Chondrocyte (in vitro differentiated cells): ENCODE measurements at places on chromosomes 7 and 10. TPM values are rescaled to one million over a fixed set of nuclear protein-coding genes. Genes with fewer than 3 reads are reported as not detected.

GRCh38 chr10:93277360-93277759 lies 203.7 kb downstream of the CYP26A1 start:
- H3K27ac ChIP-seq = no peak overlapping the region
- H3K27me3 ChIP-seq = no peaks in the 10 kb centered on the region
- DNase-seq = no peak
- no peak overlapping the region for H3K4me3 ChIP-seq
- no peaks in the 10 kb centered on the region for H3K4me1 ChIP-seq

Gene MUC3A
- not detected in 3 replicates for total RNA-seq

DNA sequence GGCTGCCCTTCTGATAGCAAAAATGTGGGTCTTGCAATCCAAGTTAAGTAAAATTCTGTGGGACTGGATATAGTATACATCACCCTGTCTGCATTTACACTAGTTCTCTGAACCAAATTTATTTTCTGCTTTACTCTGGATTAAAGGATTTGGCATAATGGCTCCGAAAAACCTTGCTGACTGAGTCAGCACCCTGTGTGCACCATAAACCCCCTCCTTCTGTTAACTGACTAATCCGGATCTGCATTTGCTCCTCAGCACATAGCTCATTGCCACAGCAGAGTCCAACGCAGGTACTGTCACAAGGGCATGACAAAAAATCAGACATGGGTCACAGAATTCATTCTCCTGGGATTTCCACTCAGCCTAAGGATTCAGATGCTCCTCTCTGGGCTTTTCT lies 1.3 kb downstream of the OR2A5 start:
- no peak for DNase-seq
- no peak overlapping the region for H3K4me3 ChIP-seq

GRCh38 chr10:93408783-93409182 lies 73.4 kb downstream of the MYOF start:
- peaks cover 50% of the 10 kb centered on the region for H3K36me3 ChIP-seq

Gene PLEKHS1
- total RNA-seq = not detected in 3 replicates

GRCh38 chr7:45130910-45131309 lies 19.4 kb upstream of the TBRG4 start:
- no peak overlapping the region for H3K4me3 ChIP-seq
- H3K27ac ChIP-seq = no peak overlapping the region
- no peaks in the 10 kb centered on the region for H3K4me1 ChIP-seq
- no peaks in the 10 kb centered on the region for H3K27me3 ChIP-seq
- H3K36me3 ChIP-seq = no peaks in the 10 kb centered on the region

DNA sequence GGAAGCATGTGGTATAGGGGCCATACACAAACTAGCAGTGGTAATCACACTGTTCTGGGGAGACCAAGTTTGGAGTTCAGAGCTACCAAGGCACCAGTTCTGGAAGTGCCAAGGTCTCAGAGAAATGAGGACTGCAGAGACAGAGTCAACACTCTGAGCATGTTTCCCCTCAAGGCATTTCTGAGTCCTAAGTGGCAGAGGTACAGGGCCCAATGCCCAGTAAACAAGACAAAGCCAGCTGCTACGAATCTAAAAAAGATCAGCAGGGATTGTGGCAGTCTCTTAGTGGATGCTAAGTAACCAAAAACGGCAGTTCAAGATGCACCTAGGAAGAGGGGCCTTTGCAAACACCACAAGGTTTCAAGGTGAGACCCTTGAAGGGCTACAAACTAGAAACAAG lies 271.9 kb downstream of the TNS3 start:
- H3K27ac ChIP-seq = no peak overlapping the region
- DNase-seq = no peak
- H3K36me3 ChIP-seq = peaks cover 43% of the 10 kb centered on the region

GRCh38 chr10:31708046-31708445 lies 220.6 kb downstream of the ARHGAP12 start:
- peak overlapping the region; percentile 93 for H3K27ac ChIP-seq
- H3K27me3 ChIP-seq = no peaks in the 10 kb centered on the region

- H3K4me1 ChIP-seq = no peaks in the 10 kb centered on the region
- no peak for DNase-seq
- no peak overlapping the region for H3K27ac ChIP-seq
- H3K4me3 ChIP-seq = no peak overlapping the region
- no peaks in the 10 kb centered on the region for H3K36me3 ChIP-seq
Observed at GRCh38 chr7:26052706-26053105, 99.3 kb upstream of the NFE2L3 start.

- H3K36me3 ChIP-seq = no peaks in the 10 kb centered on the region
- H3K4me1 ChIP-seq = no peaks in the 10 kb centered on the region
Observed at GRCh38 chr10:130910848-130911247, 400.7 kb downstream of the TCERG1L start.

- peaks cover 72% of the 10 kb centered on the region for H3K27me3 ChIP-seq
- no peaks in the 10 kb centered on the region for H3K4me1 ChIP-seq
- no peak overlapping the region for H3K27ac ChIP-seq
- peaks cover 3% of the 10 kb centered on the region for H3K36me3 ChIP-seq
Observed at GRCh38 chr7:151883857-151884256, 6.9 kb upstream of the PRKAG2 start.

GRCh38 chr10:129275886-129276285 lies 191.2 kb upstream of the MGMT start:
- no peak overlapping the region for H3K27ac ChIP-seq
- no peak overlapping the region for H3K4me3 ChIP-seq
- no peaks in the 10 kb centered on the region for H3K36me3 ChIP-seq
- no peak for DNase-seq
- H3K4me1 ChIP-seq = no peaks in the 10 kb centered on the region

DNA sequence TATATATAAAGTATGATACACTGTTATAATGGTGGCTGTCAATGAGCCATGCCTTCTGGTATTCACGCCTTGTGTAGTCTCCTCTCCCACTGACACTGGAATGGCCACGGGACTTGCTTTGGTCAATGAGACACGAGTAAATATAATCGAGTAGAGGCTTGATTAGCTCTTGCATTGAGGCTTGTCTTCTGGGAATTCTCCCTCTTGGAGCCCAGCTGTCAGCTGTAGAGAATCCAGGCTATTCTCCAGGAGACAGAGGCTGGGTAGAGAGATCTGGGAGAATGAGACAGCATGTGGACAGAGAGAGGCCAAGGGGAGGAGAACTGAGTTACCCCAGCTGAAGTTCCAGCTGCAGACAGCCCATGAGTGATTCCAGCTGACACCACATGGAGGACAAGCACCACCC lies 25.2 kb upstream of the PLCE1 start:
- DNase-seq = no peak
- H3K4me3 ChIP-seq = no peak overlapping the region
- H3K36me3 ChIP-seq = no peaks in the 10 kb centered on the region
- no peak overlapping the region for H3K27ac ChIP-seq

DNA sequence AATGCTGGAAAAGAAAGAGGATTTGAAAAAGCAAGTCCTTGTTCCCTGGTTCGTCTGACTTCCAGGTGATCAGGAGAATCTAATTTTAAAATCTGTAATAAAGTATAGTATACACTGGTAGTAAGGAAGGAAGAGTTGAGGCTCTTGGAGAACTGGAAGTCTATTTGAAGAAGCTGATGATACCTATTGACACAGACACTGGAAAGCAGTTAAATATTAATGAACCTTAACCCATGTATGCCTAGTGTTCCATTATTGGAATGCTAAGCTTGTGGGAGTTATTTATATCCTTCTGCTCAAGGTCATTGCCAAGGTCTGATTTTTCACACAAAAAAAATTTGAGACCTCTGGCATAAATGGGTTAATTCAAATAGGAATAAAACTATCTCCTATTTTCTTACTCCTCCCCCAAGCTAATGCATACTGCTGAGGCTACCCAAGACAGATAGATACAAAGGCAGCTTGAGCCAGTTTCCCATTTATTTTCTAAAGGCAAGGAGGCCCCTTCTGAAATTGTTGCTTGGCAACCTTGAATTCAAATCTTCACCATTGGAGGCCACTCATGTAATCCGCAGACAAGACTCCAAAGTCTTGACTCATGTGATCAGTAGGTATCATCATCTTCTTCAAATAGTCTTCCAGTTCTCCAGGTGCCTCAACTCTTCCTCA lies 110.2 kb downstream of the FZD1 start:
- DNase-seq = no peak
- peaks cover 8% of the 10 kb centered on the region for H3K4me1 ChIP-seq
- H3K4me3 ChIP-seq = no peak overlapping the region
- peaks cover 3% of the 10 kb centered on the region for H3K27me3 ChIP-seq

GRCh38 chr10:43026039-43026973 lies 50.6 kb upstream of the RET start:
- peak; percentile 78 for DNase-seq
- no peak overlapping the region for H3K27ac ChIP-seq
- peaks cover 42% of the 10 kb centered on the region for H3K27me3 ChIP-seq
- H3K36me3 ChIP-seq = no peaks in the 10 kb centered on the region
- peaks cover 3% of the 10 kb centered on the region for H3K4me1 ChIP-seq

DNA sequence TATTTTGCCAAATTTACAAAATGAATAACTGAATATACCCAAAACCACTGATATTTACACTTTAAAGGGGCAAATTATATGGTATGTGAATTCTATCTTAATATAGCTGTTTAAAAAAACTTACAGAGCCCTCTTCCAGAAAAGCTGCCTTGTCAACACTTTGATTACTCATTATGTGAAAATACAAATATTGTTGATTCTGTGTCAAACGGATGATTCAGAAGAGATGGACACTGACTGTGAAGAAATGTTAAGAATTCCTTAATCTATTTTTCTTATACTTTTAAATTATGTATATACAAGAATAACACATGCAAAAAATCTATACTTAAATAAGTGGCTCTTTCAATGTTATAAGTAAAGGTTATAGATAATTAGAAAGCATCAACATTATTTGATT lies 41.5 kb downstream of the SMURF1 start:
- no peaks in the 10 kb centered on the region for H3K27me3 ChIP-seq
- peaks cover under 1% of the 10 kb centered on the region for H3K36me3 ChIP-seq
- peaks cover 97% of the 10 kb centered on the region for H3K4me1 ChIP-seq
- H3K4me3 ChIP-seq = no peak overlapping the region
- no peak for DNase-seq
- peak overlapping the region; percentile 92 for H3K27ac ChIP-seq

Gene STEAP1
- total RNA-seq = 0.22 to 0.31 TPM (median 0.28 TPM) in 3 replicates

Gene VCL
- 429 to 498 TPM (median 485 TPM) in 3 replicates for total RNA-seq

- peak overlapping the region; percentile 73 for H3K27ac ChIP-seq
- H3K36me3 ChIP-seq = peaks cover 51% of the 10 kb centered on the region
- H3K27me3 ChIP-seq = no peaks in the 10 kb centered on the region
- DNase-seq = no peak
- H3K4me3 ChIP-seq = no peak overlapping the region
- H3K4me1 ChIP-seq = peaks cover 25% of the 10 kb centered on the region
Observed at GRCh38 chr7:116249969-116250553, 39.7 kb downstream of the TES start.

Gene ACTR3C
- 0.25 to 0.85 TPM in 2 of 3 replicates, not detected in the other for total RNA-seq

GRCh38 chr10:62450912-62451610 lies 76.9 kb downstream of the ZNF365 start:
- no peaks in the 10 kb centered on the region for H3K36me3 ChIP-seq
- no peak for DNase-seq
- H3K27ac ChIP-seq = no peak overlapping the region

- no peaks in the 10 kb centered on the region for H3K27me3 ChIP-seq
- no peak overlapping the region for H3K4me3 ChIP-seq
- no peak for DNase-seq
- no peak overlapping the region for H3K27ac ChIP-seq
Observed at GRCh38 chr10:60967854-60968484, 24.0 kb upstream of the RHOBTB1 start.

DNA sequence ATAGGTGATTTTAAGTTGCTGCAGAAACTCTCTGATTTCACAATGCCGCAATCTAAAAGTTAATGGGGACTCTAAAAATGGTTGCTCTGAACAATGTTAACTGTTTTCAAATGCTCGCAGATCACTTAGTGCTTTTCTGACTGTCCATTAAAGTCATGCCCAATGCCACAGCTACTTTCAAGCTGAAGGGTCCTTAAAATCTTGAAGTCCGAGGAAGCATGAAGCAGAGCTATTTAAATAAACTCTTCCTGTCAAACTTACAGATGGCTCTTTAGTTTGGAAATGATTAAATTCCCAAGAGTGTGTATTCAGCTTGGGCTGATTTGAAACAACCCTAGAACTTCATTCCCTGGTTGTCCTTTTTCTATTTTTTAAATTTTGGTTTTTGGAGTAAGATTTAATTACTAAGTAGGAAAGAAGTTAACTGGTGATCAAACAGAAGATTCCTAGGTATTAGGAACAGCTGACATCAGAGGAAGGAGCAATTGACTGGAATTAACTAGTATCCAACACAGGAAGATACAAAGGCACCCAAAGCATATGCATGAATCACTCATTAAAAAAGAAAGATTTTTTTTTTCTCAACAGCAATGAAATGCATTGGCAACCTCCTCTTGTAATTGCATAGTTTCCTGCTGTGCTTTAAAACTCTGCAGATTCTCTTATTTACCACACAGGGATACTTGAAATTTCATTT lies 105.1 kb downstream of the NRP1 start:
- peaks cover 25% of the 10 kb centered on the region for H3K36me3 ChIP-seq
- no peak overlapping the region for H3K4me3 ChIP-seq
- no peaks in the 10 kb centered on the region for H3K27me3 ChIP-seq
- DNase-seq = no peak
- H3K4me1 ChIP-seq = peaks cover 41% of the 10 kb centered on the region

DNA sequence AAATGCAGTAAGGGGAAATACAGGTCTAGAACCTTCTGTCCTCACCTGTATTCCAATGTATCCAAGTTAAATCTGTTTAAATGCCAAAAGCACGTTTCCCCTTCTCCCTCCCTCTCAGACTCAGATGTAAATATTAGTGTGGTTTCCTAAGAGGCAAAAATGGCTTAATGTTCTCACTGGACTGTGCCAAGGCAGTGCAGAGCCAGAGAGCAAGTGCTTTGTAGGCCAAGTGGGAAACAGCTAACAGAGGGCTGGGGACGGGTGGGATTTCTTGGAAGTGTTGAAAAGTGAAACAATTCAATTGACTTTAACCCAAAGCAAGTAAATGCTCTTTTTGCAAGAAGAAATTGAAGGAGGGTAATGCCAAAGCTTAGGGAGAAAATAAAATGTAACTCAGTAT lies 103.1 kb downstream of the GSAP start:
- no peak overlapping the region for H3K27ac ChIP-seq
- peaks cover 2% of the 10 kb centered on the region for H3K36me3 ChIP-seq
- no peak for DNase-seq
- H3K4me1 ChIP-seq = peaks cover 8% of the 10 kb centered on the region
- no peak overlapping the region for H3K4me3 ChIP-seq

DNA sequence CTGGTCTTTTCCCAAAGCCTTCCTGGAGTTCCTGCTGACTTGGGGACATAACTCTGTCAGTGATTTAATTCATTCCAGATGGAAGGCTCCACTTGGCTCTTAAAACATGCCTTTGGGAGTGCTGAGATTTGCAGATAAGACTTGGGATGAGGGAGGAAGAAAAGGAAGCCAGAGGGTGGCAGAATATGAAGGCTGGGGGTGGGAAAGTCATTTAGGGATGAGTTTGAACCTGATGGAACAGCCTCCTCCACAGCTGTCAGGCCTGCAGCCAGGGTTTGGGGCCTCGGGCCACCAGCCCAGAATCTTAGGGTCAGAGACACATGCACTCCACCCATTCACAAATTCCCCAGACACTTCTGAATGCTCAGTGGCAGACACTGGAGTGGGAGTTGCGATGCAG lies 28.4 kb upstream of the EIF5AL1 start:
- H3K27ac ChIP-seq = no peak overlapping the region
- no peak overlapping the region for H3K4me3 ChIP-seq
- no peaks in the 10 kb centered on the region for H3K36me3 ChIP-seq
- H3K27me3 ChIP-seq = no peaks in the 10 kb centered on the region

- no peak overlapping the region for H3K4me3 ChIP-seq
- peaks cover 6% of the 10 kb centered on the region for H3K4me1 ChIP-seq
- H3K27me3 ChIP-seq = no peaks in the 10 kb centered on the region
Observed at GRCh38 chr10:31509989-31510388, 191.0 kb downstream of the ZEB1 start.

Gene PRPS1L1
- total RNA-seq = not detected in 3 replicates

- no peaks in the 10 kb centered on the region for H3K4me1 ChIP-seq
- peaks cover 9% of the 10 kb centered on the region for H3K27me3 ChIP-seq
- H3K27ac ChIP-seq = no peak overlapping the region
- no peaks in the 10 kb centered on the region for H3K36me3 ChIP-seq
- no peak for DNase-seq
Observed at GRCh38 chr10:2716596-2716995, 350.8 kb upstream of the PFKP start.

Gene NPSR1
- not detected in 3 replicates for total RNA-seq
